ENCODE measurements at places on chromosomes 6 and 20.

- no peak for DNase-seq
These were observed 230.8 kb downstream of the FUT9 start for GRCh38 chr6:96246563-96246962.

DNA sequence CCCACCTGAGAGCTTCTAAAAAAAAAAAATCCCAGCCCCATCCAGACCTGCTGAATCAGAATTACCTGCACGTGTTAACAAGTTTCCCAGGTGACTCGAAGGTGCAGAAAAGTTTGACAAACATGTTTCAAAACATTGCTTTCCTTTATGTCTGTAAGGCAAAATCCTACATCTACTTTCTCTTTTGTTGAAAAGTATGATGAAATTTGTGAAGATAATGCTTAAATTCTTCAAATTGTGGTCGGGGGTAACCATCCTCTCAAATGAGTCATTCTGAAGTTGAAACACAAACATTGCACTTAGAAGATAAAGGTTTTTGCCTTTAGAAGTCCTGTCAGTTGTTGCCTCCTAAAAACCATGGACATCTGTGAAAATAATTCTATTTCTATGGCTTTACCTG is 429.7 kb downstream of the EPHA7 start:
- DNase-seq, result no peak

DNA sequence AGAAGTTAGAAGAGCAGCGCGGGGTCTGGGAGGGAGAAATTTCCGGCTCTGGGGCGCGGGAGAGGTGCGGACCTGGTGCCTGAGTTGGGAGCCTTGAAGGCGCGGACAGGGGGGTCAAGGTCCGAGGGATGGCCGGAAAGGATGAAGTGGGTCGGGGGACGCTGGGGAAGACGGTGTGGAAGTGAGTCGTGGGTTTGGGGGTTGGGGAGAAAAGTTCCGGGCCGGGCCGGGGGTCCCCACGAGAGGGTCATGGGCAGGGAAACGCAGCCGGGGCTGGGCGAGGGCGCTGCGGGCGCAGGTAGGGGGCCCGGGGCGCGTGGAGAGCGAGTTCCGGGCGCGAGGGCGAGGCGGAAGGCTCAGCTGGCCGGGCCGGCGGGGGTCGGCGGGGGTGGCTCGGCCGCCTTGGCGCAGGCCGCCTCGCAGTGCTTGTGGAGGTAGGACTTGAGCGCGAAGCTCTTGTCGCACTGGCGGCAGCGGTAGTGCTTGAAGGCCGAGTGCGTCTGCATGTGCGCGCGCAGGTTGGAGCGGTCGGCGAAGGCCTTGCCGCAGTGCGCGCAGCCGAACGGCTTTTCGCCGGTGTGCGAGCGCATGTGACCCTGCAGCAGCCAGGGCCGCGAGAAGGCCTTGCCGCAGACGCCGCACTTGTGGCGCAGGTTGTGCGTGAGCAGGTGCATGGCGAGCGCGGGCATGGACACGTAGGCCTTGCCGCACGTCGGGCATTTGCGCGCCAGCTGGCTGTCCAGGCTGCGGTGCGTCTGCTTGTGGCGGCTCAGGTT is 10.5 kb upstream of the SRXN1 start:
- no peak for DNase-seq

DNA sequence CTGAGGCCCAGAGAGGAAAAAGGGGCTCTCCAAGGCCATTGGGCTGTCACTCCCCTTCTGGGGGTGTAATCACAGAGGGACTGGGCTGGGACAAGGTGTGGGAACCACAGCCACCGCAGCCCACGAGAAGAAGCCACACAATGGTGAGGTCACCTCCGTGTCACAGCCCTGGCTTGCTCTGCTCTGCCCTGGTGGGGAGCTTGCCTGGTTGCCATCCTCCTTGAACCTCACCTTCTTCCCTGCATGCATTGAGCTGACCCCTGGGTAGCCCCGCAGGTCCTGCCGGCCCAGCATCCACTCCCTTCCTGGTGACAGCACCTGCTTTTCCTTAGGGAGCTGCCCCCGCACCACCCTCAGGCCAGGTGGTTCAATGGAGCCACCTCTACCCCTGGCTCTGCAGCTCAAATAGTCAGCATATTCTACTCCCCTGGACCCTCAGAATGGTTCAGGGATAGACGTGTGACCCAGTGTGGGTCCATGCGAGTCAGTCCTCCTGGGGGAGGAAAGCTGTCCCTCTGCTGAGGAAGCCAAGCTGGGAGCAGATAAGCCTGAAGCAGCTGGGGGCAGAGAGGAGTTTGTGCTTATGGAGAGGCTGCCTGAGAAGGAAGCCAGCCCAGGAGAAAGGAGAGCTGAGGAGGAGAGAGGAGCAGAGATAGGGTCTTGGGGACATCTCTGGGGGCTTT is 21.3 kb downstream of the RBM38 start:
- DNase-seq, result no peak

DNA sequence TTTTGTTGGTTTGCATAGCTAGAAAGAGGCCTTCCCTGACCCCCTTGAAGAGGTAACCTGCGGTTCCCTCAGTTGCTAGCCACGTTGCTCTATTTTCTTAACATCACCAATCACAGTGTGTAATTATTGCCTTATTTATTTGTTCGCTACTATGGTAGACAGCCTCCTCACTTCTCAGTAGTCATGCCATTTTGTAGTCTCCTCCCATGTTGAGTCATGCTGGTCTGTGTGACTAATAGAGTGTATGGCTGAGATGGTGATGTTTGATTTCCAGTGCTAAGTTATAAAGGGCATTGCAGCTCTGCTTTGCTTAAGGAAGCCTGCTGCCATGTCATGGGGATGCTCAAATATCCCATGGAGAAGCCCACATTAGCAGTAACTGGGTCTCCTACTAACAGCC is 236.6 kb upstream of the CHD6 start:
- DNase-seq, result no peak

GRCh38 chr6:108666656-108667260 is 106.0 kb downstream of the FOXO3 start:
- DNase-seq, result no peak

GRCh38 chr6:3506751-3507383 is 50.0 kb upstream of the SLC22A23 start:
- no peak for DNase-seq

- no peak for DNase-seq
These were observed 132.7 kb upstream of the LRFN2 start for GRCh38 chr6:40719671-40720374.

DNA sequence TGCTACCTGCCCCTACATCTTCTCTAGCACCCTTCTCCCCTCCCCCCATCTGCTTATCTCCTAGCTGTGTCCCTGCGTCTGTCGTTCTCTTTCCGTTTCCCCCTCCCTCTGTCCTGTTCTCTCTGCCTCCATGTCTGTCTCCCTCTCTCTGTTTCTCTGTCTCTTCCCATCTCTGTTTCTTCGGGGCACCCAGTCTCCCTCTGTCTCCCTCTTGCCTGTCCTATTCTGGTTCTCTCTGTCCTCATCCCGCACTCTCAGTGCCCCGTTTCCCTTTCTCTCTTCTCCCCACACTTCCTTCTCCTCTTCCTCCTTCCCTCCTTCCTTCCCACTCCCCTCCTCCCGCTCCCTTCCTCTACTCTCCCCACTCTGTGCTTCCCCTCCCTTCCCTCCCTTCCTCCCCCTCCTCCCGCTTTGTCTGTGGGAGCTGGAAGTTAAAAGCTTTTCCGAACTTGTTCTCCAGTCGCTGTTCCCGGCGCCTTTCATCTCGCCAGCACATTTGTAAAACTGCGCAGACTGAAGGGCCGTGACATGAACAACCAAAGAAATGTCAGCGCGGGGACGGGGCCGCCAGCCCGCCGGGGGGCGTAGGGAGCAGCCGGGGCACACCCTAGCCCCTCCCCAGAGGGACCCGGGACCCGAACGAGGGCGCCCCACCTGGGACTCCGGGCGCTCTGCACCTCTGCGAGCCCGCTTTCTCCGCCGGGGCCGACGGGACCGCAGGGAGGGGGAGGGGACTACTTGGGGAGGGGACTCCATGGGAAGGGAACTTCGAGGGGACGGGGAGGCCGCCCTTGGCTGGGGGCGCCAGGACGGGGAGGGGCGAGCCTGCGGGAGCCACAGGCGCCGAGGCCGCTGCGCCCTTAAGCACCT is 4.0 kb upstream of the CDH22 start:
- DNase-seq, result no peak

- no peak for DNase-seq
These were observed 235.2 kb downstream of the LRFN2 start for GRCh38 chr6:40352006-40352405.

DNA sequence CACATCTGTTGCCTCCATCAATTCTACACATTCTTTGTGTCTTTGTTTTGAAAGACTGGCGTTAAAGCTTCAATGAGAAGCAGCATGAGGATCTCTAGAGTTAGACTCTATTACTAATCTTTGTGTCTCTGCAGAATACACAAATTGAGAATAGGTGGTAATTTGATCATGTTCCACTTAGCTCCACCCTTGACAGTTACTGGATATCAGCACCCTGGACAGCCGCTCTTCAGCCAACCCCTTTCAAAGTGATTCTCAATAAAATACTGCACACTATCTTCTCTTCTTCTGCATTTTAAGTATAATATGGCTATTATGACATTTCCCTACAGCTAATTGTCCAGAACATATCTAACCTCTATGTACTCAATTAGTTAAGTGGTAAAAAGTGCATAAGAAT is 54.3 kb upstream of the CNR1 start:
- DNase-seq, result no peak

- DNase-seq, result no peak
These were observed 91.0 kb downstream of the COL12A1 start for GRCh38 chr6:75114806-75115205.

DNA sequence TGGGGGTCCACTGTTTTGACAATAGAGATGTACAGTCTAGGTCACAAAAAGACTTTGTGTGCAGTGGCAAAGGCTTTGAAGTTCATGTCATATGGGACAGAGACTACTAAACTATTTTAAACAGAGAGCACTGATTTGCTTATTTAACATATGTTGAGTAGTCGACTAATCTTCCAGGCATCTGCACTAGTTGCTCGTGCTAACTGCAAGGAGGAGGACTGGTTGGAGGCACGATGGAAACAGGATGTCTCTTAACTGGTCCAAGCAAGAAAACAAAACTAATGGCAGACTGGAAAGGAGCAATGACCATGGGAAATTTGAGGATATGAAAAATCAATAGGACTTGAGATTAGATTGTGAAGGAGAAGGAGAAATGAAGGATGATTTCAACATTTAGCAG is 28.5 kb upstream of the ERVFRD-1 start:
- no peak for DNase-seq

DNA sequence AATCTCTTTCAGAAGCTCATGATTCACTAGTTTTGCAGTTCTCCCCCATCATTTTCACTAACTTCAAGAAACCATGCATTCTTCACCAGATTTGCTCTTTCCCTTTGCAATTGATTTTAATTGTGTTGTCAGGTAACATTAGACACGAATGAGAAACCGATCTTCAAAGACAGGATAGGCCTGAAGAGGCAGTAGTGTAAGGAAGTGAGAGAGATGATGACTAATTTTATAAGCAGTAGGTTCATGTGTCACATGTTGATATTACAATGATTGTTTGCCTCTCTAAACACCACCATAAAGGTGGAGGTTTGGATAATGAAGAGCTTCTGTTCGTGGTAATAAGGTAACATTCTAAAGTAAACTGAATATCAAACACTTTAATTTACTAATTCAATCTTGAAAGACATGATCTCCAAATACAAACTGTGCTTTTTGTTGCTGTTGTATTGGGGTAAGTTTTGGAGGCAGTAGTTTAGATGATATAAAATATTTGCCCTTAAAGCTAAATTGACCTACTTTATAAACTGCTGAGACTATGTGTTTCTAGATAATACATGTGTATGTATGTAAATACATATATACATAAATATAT is 207.2 kb downstream of the PHACTR1 start:
- no peak for DNase-seq

DNA sequence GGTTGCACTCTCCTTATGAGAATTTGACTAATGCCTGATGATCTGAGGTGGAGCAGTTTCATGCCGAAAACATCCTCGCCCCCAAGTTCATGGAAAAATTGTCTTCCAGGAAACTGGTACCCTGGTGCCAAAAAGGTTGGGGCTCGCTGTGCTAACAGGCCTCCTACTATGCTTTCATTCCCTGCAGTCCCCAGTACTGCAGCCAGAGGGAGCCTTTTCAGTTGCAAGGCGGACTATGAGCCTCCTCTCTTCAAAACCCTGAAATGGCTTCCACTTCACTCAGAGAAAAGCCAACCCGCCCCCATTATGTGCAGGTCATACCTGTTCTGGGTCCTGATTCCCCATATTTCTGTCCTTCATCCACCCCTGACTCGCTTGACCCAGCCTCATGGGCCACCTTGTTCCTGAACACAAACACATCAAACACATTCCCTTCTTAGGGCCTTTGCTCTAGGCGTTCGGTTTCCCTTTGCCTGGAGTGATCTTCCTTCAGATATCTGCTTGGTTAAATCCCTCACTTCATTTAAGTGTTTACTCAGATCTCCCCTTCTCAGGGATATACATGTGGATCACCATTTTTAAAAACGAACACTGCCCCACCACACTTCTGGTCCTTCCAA is 173.7 kb downstream of the PHACTR1 start:
- DNase-seq, result peak; percentile 19

DNA sequence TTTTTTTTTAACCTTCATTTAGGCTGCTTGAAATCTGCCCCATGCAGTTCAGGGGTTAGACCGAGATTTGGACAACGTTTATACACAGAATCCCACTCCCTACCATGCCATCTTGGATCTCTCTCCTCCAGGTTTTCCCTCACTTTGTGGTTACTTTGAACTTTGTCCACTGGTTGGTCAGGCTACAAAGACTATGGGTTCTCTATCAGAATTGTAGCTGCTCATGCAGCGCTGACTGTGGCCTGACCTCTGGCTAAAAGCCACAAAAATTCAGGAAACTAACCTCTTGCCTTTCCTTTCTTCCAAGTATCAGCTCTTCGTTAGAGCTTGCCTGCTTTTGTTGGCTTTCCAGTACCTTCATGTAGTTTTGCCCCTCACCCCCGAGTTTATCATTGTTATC is 44.9 kb upstream of the KCNG1 start:
- no peak for DNase-seq

- no peak for DNase-seq
These were observed 808.1 kb downstream of the MAFB start for GRCh38 chr20:39880890-39881289.

DNA sequence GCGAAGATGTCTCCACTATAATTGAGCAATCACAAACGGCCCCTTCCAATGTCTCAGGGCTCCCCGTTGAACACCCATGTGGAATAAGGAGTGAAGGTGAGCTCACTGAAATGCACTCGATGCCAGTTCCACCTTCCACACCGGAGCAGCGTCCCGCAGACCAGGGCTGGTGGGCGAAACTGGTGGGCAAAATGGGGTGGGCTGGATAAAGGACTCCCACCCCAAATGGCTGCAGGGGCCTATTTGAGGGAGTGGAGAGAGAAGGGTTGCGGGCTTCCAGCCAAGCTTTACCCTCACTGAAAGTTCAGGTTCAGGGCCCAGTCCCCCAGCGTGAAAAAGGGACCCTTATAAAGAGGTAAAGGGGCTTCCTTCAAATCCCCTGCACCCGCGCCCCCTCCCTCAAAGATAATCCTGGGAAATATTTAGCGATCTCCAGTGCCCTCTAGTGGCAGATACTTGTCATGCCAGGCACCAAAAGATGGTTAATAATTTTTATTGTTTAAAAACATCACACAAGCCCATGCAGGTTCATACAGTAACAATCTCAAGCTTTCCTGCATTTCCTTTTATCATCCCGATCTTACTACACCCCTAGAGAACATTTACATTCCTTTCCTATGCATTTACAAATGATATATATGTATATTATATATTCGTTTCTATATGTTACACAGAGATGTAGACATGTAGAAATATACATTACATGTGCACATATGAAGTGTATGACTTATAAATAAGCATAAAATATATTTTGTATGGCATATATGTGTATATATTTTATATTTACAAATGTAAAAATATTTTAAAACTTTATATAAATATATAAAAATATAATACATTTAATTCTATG is 58.2 kb upstream of the NKX2-2 start:
- DNase-seq, result peak; percentile 10

- DNase-seq, result no peak
These were observed 9.7 kb upstream of the CD40 start for GRCh38 chr20:46108435-46108841.

Data from activated naive CD4-positive, alpha-beta T cell treated with Interleukin-2 at 50 U/mL for 16 hours (primary cell).